ENCODE measurements at places on chromosomes 7 and 10. TPM values are rescaled to one million over a fixed set of nuclear protein-coding genes. Genes with fewer than 3 reads are reported as not detected.

HMX3 gene
- not detected for total RNA-seq

NUTM2E gene
- not detected for total RNA-seq

TMEM243 gene
- 7.9 TPM for total RNA-seq

GIMAP1 gene
- 3.4 TPM for total RNA-seq

STRIP2 gene
- 20.0 TPM for total RNA-seq

ABCB1 gene
- total RNA-seq = 8.4 TPM

CARD11 gene
- 0.15 TPM for total RNA-seq

SPDYE2B gene
- not detected for total RNA-seq

GRCh38 chr10:113971349-113971973 is 72.2 kb upstream of the ADRB1 start:
- no peaks in the 10 kb centered on the region for H3K4me1 ChIP-seq
- DNase-seq = no peak
- no peaks in the 10 kb centered on the region for H3K27me3 ChIP-seq

- no peak overlapping the region for H3K4me3 ChIP-seq
- no peak overlapping the region for H3K27ac ChIP-seq
- H3K27me3 ChIP-seq = no peaks in the 10 kb centered on the region
- H3K4me1 ChIP-seq = no peaks in the 10 kb centered on the region
These were observed 24.6 kb downstream of the ALOX5 start for GRCh38 chr10:45398595-45398994.

- H3K4me3 ChIP-seq = no peak overlapping the region
- no peak for DNase-seq
- no peak overlapping the region for H3K27ac ChIP-seq
These were observed 276.5 kb downstream of the DGKB start for GRCh38 chr7:14626076-14626475.

GRCh38 chr7:116497708-116498107 is 1.8 kb upstream of the CAV2 start:
- peaks cover 18% of the 10 kb centered on the region for H3K4me1 ChIP-seq
- H3K36me3 ChIP-seq = no peaks in the 10 kb centered on the region
- H3K27ac ChIP-seq = no peak overlapping the region
- no peak for DNase-seq
- no peak overlapping the region for H3K4me3 ChIP-seq

GRCh38 chr10:102121739-102122372 is 1.7 kb upstream of the LDB1 start:
- no peaks in the 10 kb centered on the region for H3K36me3 ChIP-seq
- no peaks in the 10 kb centered on the region for H3K27me3 ChIP-seq
- no peak overlapping the region for H3K4me3 ChIP-seq
- H3K27ac ChIP-seq = peak overlapping the region; percentile 98
- DNase-seq = peak; percentile 49
- peaks cover 36% of the 10 kb centered on the region for H3K4me1 ChIP-seq

DNA sequence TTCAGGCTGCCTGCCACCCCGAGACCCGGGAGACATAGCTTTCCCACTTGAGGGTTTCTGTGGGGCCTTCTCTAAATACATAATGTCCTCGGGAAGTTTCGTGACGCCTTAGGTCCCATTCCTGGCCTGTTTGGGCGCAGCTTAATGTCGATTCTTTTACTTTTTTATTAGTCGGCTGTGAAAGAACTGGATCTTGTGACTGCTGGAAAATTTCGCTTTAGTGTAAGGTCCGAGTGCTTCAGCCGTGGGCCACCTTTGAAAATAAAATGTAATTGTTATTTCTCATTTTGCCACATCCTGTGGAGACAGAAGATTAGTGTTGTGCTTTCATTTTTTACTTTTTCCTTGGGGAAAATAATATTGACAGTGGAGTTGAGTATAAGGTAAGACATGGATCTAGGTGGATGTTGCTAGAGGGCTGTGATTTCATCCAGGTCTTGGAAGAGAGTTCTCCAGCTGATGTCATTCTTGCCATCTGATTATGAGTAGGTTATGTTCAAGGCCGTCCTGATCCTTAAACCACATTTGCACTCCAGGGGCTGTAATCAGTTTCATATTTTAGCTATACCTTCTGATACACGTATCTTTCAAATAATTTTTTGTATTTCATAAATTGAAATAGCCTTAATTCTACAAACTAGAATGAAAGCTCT is 830 bp downstream of the RAB18 start:
- H3K27ac ChIP-seq = peak overlapping the region; percentile 85
- H3K4me3 ChIP-seq = peak overlapping the region; percentile 89
- DNase-seq = no peak
- no peaks in the 10 kb centered on the region for H3K27me3 ChIP-seq
- H3K36me3 ChIP-seq = no peaks in the 10 kb centered on the region

DNA sequence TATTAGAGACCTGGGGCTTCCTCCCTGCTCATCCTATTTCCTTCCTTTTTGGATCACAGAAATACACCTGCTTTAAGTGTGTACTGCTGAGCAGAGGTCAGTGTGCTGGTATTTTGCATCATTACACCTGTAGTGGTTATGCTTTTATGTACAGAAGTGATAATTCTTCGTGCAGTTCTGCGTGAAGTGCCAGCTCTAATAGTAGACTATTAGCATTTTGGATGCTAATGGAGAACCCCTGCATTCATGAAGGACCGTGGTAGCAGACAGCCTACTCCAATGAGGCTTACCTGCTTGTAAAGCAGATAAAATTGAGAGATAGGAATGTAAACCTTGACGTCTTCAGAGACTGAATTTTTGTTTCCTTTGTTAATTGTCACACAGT is 114.3 kb downstream of the CDK14 start:
- no peak for DNase-seq
- no peak overlapping the region for H3K4me3 ChIP-seq
- no peaks in the 10 kb centered on the region for H3K36me3 ChIP-seq
- no peak overlapping the region for H3K27ac ChIP-seq
- H3K27me3 ChIP-seq = no peaks in the 10 kb centered on the region

DNA sequence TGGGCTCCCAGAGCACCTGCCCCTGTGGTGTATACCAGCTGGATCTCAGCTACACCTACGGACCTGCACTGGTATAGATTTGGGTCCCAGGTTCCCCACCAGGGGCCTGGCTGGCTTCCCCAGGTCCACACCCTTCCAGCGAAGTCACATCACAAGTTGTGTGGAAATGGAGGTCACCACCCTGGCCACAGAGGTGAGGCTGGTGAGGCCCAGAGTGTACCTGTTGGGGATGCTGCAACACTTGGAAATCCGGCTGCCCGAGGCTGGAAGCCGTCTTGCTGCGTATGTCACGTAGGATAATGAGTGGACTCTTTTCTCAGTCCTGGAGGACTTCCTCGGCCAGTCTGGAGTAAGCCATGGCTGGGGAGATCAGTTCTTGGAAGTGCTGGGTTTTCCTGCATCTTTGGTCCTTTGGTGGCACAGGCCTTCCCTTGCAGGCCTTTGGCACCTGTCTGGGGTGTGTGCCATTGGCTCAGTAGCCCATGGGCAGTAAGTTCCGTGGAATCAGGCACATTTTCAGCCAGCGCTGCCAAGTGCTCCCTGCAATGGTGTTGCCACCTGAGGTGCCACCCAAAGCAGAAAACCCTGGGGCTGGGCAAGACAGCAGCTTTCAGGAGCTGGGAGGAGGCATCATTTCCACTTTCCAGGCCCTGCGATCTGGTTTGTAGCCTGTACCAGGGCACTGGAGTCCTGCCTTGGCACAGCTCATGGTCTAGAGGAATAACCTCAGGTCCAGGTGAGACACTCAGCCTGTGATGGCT is 97.9 kb downstream of the LHPP start:
- no peaks in the 10 kb centered on the region for H3K36me3 ChIP-seq
- H3K27me3 ChIP-seq = no peaks in the 10 kb centered on the region
- H3K4me1 ChIP-seq = peaks cover 33% of the 10 kb centered on the region

DNA sequence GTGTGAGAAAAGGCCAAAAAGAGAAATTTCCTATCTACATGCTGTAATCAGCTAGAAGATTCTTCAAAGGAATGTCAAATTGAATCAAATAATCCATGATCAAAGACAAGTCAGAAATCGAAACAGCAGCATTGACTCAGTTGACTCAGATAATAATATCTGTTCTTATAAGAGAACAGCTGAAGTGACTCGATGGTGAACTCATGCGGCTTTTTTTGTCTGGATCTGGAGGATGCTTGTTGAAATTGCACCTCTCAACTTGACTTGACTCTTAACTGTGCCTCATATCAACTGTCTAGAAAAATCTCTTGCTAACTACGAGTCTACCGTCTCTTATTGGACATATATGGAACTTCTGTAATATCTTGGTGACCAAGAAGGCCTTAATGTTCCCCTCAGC is 599.5 kb downstream of the PHTF2 start:
- H3K36me3 ChIP-seq = no peaks in the 10 kb centered on the region
- DNase-seq = no peak
- no peaks in the 10 kb centered on the region for H3K4me1 ChIP-seq
- no peak overlapping the region for H3K27ac ChIP-seq

GRCh38 chr10:6119962-6120361 is 31.1 kb downstream of the RBM17 start:
- no peak for DNase-seq
- peaks cover 27% of the 10 kb centered on the region for H3K4me1 ChIP-seq
- no peak overlapping the region for H3K27ac ChIP-seq
- H3K27me3 ChIP-seq = no peaks in the 10 kb centered on the region
- no peak overlapping the region for H3K4me3 ChIP-seq

DNA sequence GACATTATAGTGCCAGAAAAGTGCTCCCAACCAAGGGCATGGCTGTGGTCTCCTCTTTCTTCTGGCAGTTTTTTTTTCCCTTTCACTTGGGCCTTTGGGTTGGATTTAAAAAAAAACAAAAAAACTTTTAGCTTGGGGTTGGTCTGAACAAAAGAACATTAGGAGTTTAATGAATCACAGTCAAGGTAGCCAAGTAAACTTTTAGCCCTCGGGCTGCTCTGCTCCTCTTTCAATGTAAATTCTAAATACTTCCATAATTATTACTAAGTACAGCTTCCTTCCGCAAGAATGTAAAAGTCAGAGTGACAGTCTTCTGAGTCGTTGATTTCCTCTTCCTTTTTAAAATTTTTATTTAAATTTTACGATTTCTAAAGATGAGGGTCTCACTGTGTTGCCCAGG is 79.2 kb downstream of the NRF1 start:
- DNase-seq = no peak
- no peaks in the 10 kb centered on the region for H3K27me3 ChIP-seq
- no peak overlapping the region for H3K27ac ChIP-seq

- no peaks in the 10 kb centered on the region for H3K36me3 ChIP-seq
- no peak overlapping the region for H3K4me3 ChIP-seq
- H3K4me1 ChIP-seq = peaks cover 46% of the 10 kb centered on the region
- no peak for DNase-seq
- no peaks in the 10 kb centered on the region for H3K27me3 ChIP-seq
- H3K27ac ChIP-seq = peak overlapping the region; percentile 33
These were observed 18.4 kb downstream of the ADAM8 start for GRCh38 chr10:133258066-133258817.

Measured in heart left ventricle (tissue), 16 donors.